ENCODE measurements at places on chromosomes 3 and 15.
A peak's percentile ranks its signal among the peaks of the same experiment; 100 is the strongest.

GRCh38 chr3:128845778-128846485, 33.5 kb upstream of the ACAD9 start:
- DNase-seq = peak; percentile 12

DNA sequence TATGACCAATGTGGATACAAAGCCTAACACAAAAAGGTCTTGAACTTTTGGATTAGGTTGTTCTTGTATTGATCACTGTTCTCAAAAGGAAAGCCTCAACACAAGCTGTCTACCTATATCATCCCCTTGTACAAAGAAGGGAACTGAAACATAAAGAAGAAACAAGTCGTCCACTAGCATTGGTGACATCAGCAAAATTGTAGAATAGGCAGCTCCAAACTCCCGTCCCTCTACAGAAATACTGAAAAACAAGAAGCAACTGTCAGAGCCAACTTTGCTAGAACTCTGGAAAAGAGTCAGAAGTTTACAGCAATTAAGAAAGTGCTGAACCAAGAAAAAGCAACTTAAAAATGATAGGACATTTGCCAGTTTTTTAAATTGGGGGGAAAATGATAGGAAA, 7.5 kb upstream of the NR1I2 start:
- DNase-seq = no peak

DNA sequence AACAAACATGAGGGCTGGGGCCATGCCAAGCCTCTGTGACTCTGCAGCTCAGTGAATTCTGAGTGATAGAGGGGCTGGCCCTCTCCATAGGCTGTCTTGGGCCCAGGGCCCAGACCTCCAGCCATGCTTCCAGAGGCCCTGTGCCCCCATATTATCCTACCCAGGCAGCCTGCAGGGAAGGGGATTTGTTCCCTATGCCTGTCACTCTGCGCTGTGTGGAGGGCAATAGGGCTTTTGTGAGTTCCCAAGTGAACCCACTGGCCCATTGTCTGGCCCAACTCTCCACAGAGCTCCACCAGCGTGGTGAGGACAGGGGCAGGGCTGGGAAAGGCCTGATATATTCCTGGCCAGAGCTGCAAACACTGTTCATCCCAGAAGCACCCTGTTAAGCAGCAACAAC, 113.2 kb downstream of the EPHB1 start:
- no peak for DNase-seq

GRCh38 chr3:64008487-64009351, 14.6 kb downstream of the PSMD6 start:
- no peak for DNase-seq

DNA sequence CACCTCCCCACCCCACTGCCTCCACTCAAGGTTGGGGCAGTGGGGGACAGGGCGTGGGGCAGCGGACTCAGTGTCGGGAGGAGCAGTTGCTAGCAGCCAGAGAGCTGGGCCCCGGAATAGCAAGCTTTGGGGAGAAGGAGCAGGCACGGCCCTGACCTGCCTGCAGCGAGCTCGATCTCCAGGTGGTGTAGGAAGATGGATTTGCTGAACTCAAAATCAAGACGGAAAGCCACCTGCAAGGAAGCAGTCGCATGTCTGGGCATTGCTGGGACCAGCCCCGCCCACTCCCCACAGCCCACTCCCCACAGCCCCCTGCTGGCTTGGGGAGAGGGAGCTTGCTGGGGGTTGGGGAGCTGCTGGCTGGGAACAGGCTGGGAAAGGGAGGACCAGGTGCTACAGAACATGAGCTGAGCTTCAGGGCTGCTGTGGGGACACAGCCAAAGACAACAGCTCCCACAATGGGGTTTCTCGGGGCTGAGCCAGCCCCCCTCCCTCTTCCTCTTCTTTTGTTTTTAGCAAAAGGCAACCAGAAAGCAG, 38.0 kb downstream of the FEM1B start:
- no peak for DNase-seq

DNA sequence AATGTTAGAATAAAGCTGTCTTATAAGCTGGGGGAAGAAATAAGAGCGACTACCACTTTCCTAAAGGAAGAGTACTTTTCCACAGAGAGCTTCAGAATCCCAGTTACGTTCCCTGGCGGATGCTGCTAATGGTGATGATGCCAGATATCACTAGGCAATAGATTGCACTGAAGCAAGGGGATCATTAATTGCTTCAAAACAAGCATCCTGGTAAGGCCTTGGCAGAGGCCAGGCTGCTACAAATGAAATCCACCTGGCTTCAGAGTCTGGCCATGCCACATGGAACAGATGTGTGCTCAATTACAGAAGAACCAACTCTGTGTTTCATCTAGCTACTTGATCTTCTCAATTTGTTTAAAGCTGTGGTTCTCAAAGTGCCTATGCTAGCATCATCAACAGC, 129.2 kb upstream of the IL12A start:
- DNase-seq = no peak

- peak; percentile 94 for DNase-seq
These were observed 41.8 kb downstream of the SMAD3 start for GRCh38 chr15:67107014-67107812.

- DNase-seq = peak; percentile 93
These were observed 31.9 kb downstream of the SUSD5 start for GRCh38 chr3:33186524-33187367.

GRCh38 chr3:76349715-76350480, 564.5 kb upstream of the ZNF717 start:
- no peak for DNase-seq
